Thyroid gland (tissue), 4 donors: ENCODE measurements at places on chromosomes 11 and 22. TPM values are rescaled to one million over a fixed set of nuclear protein-coding genes. Genes with fewer than 3 reads are reported as not detected.

NCAM1 gene
- 180 TPM for total RNA-seq

- no peak overlapping the region for H3K4me3 ChIP-seq
- H3K36me3 ChIP-seq = no peaks in the 10 kb centered on the region
- no peak overlapping the region for H3K27ac ChIP-seq
- peak; percentile 3 for DNase-seq
- no peaks in the 10 kb centered on the region for H3K27me3 ChIP-seq
Measured at GRCh38 chr22:32050678-32051515, 7.8 kb downstream of the SLC5A1 start.

KCNQ1 gene
- 103 TPM for total RNA-seq

DNA sequence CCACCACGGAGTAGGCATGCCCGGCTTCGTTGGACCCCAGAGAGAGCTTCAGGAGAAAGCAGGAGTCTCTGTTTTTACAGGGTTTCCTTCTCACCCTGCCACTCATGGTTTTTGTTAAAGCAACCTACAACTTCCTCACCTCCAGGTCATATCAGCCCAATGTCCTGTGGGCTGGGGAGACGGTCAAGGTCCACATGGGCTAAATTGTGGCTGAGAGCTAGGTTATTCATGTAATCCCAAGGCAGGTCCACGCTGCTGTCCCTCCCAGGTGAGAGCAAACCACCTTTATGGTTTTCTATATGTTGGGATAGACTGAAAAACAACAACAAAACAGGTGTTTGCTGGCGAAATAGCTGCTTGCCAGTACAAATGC, 19.5 kb downstream of the TSPAN32 start:
- no peaks in the 10 kb centered on the region for H3K4me1 ChIP-seq
- H3K36me3 ChIP-seq = no peaks in the 10 kb centered on the region
- no peak overlapping the region for H3K27ac ChIP-seq
- no peak for DNase-seq
- no peaks in the 10 kb centered on the region for H3K27me3 ChIP-seq
- H3K4me3 ChIP-seq = no peak overlapping the region

GRCh38 chr11:58075781-58076180, 45.0 kb downstream of the OR6Q1 start:
- H3K4me3 ChIP-seq = no peak overlapping the region
- no peaks in the 10 kb centered on the region for H3K27me3 ChIP-seq

GRCh38 chr11:115425250-115425649, 79.0 kb downstream of the CADM1 start:
- no peaks in the 10 kb centered on the region for H3K36me3 ChIP-seq
- no peaks in the 10 kb centered on the region for H3K27me3 ChIP-seq
- no peaks in the 10 kb centered on the region for H3K4me1 ChIP-seq
